ENCODE measurements at places on chromosomes 1 and 21. TPM values are rescaled to one million over a fixed set of nuclear protein-coding genes. Genes with fewer than 3 reads are reported as not detected.

PTPN22 gene
- total RNA-seq = 4.7 TPM

FCGR3A gene
- not detected for total RNA-seq

FAM163A gene
- not detected for total RNA-seq

LY9 gene
- not detected for total RNA-seq

SLC25A34 gene
- 0.73 TPM for total RNA-seq

FMO4 gene
- total RNA-seq = 2.4 TPM
